ENCODE measurements at places on chromosomes 16 and 17.

DNA sequence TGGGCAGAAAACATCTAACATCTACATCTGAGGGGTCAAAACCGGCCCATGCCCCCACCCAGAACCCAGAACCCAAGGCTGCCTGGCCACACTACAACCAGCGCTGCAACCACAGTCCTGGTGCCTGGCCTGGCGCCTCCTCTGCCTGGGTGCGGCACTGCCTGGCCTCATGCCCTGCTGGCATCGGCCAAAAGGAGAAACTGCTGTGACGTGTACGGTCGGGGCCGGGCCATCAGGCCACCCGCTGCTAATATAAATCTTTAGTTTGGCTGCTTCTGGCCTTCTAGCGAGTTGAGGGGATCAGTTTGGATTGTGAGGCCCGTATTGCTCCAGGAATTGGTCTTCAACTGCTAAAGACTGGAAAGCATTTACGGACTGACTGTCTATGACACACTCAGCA is 22.8 kb downstream of the TMEM204 start:
- DNase-seq = no peak

GRCh38 chr16:83633286-83633685 is 174.5 kb upstream of the HSBP1 start:
- DNase-seq = no peak

GRCh38 chr17:77392376-77393273 is 251.9 kb downstream of the SEC14L1 start:
- DNase-seq = no peak

DNA sequence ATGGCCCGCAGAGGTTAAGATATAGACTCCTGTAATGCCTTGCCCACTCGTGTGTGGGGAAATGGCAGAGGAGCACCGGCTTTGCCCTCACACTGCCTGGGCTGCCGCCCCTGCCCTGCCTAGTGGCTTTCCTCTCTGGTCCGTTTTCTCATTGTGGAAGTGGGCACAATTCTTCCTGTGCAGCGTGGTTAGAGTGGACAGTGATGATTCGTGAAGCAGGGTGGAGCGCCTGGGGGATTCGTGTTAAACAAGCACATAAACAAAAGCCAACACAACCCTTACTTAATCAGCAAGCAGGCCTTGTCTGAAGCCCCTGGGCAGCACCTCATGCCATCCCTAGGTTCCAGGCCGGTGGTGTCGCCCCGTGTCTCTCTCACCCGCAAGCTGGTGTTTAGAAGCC is 269.7 kb downstream of the SEC14L1 start:
- no peak for DNase-seq

DNA sequence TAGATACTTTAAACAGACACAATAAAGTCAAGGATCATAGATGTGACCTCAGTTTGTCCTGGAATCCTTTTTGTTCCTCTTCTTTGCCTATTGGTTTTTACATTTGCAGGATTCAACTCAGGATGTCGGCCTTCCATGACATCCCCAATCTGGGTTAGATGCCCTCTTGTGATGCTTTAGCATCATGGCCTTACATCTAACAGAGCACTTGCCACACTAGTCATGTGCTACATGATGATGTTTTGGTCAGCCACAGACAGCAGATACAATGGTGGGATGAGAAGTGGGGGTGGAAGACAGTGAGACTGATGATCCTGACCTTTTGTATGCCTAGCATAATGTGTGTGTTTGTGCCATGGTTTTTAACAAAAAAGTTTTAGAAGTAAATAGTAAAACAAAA is 1.8 kb upstream of the SYNRG start:
- DNase-seq = no peak

- no peak for DNase-seq
Observed at GRCh38 chr17:2395258-2396181, 5.3 kb downstream of the MNT start.

- no peak for DNase-seq
Observed at GRCh38 chr16:23293016-23293415, 9.1 kb upstream of the SCNN1B start.

DNA sequence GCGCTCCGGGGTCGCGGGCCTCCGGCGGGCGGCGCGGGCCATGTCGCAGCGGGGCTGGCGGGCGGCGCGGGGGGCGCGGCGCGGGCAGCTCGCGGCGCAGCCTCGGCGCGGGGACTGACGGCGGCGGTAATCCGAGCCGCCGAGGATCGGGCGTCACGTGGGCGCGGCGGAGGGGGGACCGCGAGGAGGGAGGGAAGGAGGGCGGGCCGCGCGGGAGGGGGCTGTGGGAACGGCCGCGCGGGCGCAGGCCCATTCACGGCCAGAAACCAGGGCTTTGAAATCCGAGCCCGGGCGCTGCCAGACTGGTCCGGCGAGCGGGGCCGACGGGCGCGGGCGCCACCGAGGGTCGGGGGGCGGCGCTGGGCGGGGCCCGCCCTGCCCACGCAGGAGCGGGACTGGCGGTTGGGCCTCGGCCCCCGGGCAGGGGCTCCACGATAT is at the start of gene MTSS2:
MTSS2 (minus strand) TSS at position 116 of the 438 bp plus-strand sequence. CDS start 262 bp downstream, outside the sequence.
- no peak for DNase-seq

- DNase-seq = peak; percentile 8
Observed at GRCh38 chr16:66523861-66524354, 26.0 kb downstream of the TK2 start.

DNA sequence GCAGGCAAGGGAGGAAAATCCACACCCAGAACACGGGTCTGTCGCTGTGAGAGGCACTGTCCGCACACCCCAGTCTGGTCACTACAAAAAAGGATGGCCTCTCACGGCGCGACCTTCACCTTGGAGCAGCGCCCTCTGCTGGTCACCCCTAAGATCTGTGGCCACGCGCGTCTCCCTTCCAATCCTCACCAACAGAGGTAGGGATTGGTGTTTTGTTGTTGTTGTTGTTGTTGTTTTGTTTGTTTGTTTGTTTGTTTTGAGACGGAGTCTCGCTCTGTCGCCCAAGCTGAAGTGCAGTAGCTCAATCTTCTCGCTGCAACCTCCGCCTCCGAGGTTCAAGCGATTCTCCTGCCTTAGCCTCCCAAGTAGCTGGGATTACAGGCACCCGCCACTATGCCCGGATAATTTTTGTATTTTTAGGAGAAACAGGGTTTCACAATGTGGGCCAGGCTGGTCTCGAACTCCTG is 15.0 kb upstream of the C17orf58 start:
- DNase-seq = no peak

- no peak for DNase-seq
Observed at GRCh38 chr16:70407811-70408274, 31.1 kb downstream of the ST3GAL2 start.

DNA sequence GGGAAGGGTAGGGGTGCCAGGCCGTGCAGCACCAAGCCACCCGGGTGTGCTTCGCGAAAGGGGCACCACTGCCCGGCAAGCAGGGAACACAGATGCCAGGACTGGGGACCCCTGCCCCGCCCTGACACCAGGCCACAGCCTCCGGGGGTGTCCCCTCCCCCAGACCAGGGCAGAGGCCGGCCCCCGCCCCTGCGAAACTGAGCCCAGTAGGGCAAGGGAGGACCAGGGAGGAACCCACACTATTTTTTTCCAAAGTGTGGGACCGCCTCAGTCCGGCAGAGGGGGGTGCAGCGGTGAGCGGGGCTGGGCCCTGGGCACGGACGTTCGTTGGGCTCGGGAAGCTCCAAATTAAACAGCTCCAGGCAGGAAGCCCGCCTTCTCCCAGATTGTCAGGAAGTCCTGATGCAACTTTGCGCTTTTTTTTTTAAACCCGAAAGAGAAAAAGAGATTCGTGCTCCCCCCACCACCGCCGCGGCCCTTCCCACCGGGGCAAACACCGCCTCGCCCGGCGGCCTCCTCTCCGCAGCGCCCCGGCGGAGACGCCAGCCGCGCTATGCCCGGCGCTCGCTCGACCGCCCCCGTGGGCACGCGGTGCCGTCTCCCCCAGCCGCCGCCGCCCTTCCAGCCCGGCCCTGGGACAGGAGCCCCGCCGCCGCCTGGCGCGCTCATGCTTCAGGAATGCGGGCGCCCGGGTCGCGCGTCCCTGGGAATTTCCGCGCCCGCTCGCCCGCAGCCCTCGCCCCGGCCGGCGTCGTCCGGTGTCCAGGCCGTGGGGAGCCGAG is 755 bp downstream of the PIEZO1 start:
- DNase-seq = no peak

DNA sequence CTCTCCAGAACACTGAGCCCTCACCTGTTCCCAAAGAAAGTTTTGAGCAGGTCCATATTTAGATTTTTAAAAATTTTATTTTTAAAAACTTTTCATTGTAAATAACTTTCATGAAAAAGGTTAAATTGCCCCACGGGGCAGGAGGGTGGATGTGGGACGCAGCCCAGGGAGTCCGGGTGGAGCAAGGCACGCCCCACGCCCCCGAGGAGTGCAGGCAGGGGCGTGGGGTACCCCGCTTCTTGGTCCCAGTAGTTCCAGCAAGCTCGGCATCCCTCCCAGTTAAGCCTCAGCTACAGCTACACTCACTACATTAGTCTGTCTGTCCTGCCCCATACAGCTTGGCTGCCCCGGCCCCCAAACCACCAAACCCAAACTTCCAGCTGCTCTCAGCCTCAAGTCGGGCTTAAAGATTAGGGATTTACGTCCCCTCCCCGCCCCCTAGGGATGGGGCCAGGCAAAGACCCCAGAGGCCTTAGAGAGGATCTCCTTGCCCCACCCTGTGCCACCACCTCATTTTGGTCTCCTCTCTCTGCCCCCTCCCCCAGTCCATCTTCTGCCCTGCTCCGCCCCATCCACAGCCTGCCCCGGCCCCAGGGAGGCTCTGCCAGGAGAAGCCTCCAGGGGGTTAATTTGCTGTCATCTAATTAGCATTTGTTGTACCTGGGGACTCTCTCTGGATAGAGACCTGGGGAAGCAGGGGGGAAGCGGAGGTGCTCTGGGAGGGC is 4.6 kb downstream of the FOXJ1 start:
- no peak for DNase-seq

- no peak for DNase-seq
Observed at GRCh38 chr17:28216528-28216927, 102.5 kb upstream of the TMEM97 start.

- no peak for DNase-seq
Observed at GRCh38 chr17:21289902-21290571, 5.5 kb downstream of the MAP2K3 start.

- DNase-seq = no peak
Observed at GRCh38 chr16:47004652-47005051, 31.2 kb upstream of the DNAJA2 start.

DNA sequence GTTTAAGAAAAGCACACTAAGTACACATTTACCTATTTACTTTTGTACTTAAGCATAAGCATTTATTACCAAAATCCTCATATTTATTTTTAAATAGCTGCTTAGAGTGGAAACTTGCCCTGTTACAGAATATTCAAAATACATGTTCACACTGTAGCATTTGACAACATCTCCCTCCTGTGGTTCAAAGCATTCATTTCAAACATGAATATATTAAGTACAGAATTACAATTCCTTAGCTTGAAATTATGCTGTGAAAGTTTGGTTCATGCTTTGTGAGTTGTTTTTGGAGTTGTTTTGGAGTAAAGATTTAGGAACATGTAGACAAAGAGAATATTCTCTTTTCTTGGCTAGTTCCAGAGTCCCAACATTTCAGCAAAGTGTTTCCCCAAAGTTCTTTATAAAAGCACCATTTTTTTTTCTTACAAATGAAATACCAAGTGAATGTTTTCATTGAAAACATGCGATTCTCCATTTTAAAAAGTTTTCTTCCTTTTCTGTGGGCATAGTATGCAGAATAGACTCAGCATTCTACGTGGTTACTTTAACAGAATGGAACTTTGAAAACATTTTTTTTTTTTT is 33.2 kb downstream of the TUBD1 start:
- no peak for DNase-seq

- no peak for DNase-seq
Observed at GRCh38 chr16:2474877-2475412, at the start of gene TBC1D24. Gene TBC1D24, plus strand, starts transcription at chr16:2475127. Its CDS starts 21,022 bp downstream, at chr16:2496149.

GRCh38 chr16:6382924-6383459 is 949.7 kb upstream of the RBFOX1 start:
- no peak for DNase-seq

GRCh38 chr17:46182961-46183360 is 10.3 kb downstream of the KANSL1 start:
- DNase-seq = no peak

DNA sequence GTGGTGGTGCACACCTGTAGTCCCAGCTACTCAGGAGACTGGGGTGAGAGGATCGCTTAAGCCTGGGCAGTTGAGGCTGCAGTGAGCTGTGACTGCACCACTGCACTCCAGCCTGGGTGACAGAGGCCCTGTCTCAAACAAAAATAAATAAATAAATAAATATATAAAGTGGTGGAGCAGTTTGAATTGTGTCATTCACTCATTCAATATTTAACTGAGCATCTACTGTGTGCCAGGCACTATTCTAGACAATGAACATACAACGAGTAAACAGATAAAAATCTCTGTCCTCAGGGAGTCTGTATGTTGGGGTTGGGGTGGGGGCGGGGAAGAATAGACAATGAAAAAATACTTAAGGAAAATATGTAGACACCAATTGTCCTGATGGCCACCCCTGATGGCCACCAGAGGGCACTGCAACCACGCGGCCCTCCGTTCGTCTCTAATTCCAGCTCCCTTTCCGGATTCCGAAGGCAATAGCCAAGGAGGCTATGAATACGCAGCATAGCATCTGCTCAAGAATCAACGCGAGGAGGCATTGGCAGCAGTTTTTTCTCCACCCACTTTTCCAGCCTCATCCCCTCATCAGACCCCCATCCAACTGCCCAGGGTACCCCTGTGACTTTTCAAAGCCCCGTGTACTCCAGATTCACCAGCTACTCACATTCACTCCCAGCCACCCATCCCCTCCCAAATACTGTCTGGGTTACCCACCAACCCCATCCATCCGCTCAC is 21.4 kb downstream of the QPRT start:
- no peak for DNase-seq

GRCh38 chr17:74981979-74982662 is 5.3 kb upstream of the CDR2L start:
- no peak for DNase-seq

DNA sequence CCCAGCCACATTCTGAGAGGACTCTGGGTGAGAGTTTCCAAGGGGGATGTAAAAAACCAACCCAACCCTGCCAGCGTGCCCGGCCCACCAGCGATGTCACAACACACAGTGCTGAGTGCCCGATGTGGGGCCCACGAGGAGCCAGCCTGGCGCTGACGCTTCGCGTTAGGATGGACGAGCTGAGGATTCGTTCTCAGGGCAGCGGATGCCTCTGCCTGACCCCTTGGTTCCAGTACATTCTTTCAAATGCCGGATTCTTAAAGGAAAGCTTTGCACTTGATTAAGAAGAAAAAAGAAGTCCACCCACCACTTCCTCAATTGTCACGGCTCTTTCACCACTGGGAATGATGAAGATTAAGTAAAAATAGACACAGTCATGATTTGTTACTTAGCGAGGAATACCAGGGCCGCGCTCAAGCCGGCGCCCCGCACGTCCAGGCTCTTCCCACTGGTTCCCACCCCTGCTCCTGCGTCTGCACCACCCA is 79.4 kb downstream of the IRF8 start:
- no peak for DNase-seq

GRCh38 chr16:49620158-49620868 is 235.6 kb downstream of the ZNF423 start:
- DNase-seq = no peak

DNA sequence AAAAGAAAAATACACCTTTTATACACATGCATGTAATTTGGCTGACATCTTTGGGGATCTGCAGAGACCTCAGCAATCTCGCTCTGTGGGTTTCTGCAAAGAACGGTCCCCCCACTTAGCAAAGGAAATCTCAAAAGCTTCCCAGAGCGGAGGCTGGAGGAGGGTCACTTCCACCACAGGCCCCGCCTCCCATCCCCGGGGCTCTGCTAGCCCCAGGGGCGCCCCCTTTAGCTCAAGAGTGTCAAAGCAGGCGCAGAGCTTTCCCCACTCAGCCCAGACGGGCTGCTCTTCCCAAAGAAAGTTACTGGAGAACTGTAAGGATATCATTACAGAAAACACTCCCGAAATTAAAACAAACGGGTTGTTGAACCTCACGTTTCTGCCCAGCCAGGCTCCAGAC is 11.4 kb downstream of the SLC13A5 start:
- DNase-seq = no peak

Data from SIG-M5 (cell line).